Activated naive CD8-positive, alpha-beta T cell treated with anti-CD3 and anti-CD28 coated beads, Interleukin-2, amount 10 ng/mL, durations not matched to agents 7 days and 5 days (primary cell): ENCODE measurements at places on chromosomes 16 and 17.

DNA sequence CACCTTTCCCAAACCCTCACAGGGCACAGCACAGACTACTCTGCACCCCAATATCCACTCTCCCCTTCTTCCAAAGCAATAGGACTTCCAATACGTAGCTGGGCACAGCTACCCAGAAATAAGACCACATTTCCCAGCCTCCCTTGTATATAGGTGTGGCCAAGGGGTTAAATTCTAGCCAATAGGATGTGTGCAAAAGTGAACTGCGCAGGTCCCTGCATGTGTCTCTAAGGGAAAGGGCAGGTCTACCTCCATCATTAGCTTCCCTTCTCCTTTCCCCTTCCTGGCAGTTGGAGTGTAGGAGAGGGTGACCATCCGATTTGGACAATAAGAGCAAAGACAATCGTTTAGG lies 25.5 kb upstream of the SNN start:
- H3K4me1 ChIP-seq = peaks cover 7% of the 10 kb centered on the region
- H3K27me3 ChIP-seq = peaks cover 7% of the 10 kb centered on the region
- no peak for DNase-seq
- no peak overlapping the region for H3K4me3 ChIP-seq
- no peak overlapping the region for H3K27ac ChIP-seq

- H3K36me3 ChIP-seq = peaks cover 5% of the 10 kb centered on the region
- peak within 1 kb of the TSS; percentile 100 for H3K4me3 ChIP-seq
- peak within 1 kb of the TSS; percentile 97 for H3K27ac ChIP-seq
Measured at GRCh38 chr17:28842282-28843012, at the start of gene FAM222B. Gene FAM222B, minus strand, starts transcription at chr17:28842790. Its CDS starts 76,123 bp downstream, at chr17:28766667.

GRCh38 chr16:72166954-72167561 lies 4.9 kb downstream of the PMFBP1 start:
- H3K27me3 ChIP-seq = no peaks in the 10 kb centered on the region
- H3K4me1 ChIP-seq = no peaks in the 10 kb centered on the region
- no peak overlapping the region for H3K27ac ChIP-seq
- no peak for DNase-seq

- peaks cover 3% of the 10 kb centered on the region for H3K4me1 ChIP-seq
- H3K36me3 ChIP-seq = peaks cover 26% of the 10 kb centered on the region
- H3K27ac ChIP-seq = no peak overlapping the region
- no peak overlapping the region for H3K4me3 ChIP-seq
- no peak for DNase-seq
- H3K27me3 ChIP-seq = no peaks in the 10 kb centered on the region
Measured at GRCh38 chr17:41987642-41988041, 21.0 kb downstream of the CNP start.

- peaks cover 61% of the 10 kb centered on the region for H3K4me1 ChIP-seq
- no peaks in the 10 kb centered on the region for H3K36me3 ChIP-seq
- no peak overlapping the region for H3K27ac ChIP-seq
- H3K27me3 ChIP-seq = no peaks in the 10 kb centered on the region
- no peak overlapping the region for H3K4me3 ChIP-seq
Measured at GRCh38 chr16:82657239-82657638, 30.5 kb downstream of the CDH13 start.

DNA sequence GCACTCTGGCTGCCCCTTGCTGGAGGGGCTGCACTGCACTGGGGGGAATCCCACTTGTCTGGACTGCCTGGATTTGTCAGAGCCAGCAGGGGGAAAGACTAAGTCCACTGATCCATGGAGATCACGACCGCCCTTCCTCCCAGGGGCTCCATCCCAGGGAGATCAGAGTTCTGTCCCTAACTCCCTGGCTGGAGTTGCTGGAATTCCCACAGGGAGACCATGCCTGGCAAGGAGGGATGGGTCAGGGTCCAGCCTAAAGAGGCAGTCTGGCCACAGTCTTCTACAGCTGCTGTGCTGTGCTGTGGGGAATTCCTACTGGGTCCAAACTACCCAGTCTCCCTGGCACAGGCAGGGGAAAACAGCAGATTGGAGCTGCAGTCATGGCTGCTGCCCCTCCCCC lies 311.9 kb downstream of the ZFHX3 start:
- H3K4me1 ChIP-seq = no peaks in the 10 kb centered on the region
- no peak overlapping the region for H3K4me3 ChIP-seq
- DNase-seq = no peak
- H3K27ac ChIP-seq = no peak overlapping the region

DNA sequence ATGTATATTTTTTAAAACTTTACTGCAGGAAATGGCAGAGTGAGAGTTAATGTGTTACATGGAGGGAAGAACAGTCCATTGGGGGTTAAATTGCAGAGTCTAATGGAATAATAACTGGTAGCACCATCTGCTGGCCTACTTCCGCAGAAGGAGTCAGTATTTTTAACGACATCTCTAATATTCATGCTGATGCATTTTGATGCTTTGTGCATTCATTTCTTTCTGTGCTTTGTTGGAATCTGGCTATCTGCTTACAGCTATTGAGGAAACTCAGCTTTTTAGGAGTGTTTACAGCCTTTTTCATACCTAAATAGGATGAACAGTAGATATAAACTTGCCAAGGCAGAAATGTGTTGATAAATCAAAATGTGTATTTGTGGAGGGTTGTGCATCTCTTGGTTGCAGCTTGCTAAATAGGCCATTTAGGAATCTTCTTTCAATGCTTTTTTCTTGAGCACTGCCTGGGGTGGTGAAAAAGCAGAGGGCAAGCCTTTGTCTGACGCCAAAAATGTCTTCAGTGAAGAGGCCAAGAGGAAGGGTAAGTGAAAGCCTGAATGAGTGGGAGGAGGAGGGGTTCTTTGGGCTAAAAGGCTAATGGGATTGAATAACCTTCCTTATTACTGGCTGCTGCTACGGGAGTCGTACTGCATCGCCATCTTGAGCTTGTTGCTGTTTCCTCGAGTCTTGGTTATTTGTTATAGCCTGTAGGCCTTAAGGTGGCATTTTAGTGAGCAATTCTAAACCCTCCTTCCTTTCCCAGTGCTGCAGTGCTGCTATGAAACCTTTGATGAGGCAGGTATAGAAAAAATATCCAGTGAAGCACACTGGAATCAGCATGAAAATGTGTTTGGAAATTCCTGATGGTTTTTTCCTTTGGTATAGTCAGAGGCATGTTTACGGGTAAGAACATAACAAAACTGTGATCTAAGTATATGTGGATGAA lies 153.3 kb downstream of the CHD9 start:
- H3K4me1 ChIP-seq = peaks cover 11% of the 10 kb centered on the region
- DNase-seq = no peak
- H3K27ac ChIP-seq = peak overlapping the region; percentile 83
- peaks cover 8% of the 10 kb centered on the region for H3K36me3 ChIP-seq
- H3K4me3 ChIP-seq = peak overlapping the region; percentile 75
- H3K27me3 ChIP-seq = no peaks in the 10 kb centered on the region

GRCh38 chr16:11296706-11297491 lies 15.8 kb upstream of the PRM1 start:
- DNase-seq = no peak
- peak overlapping the region; percentile 91 for H3K27ac ChIP-seq
- H3K4me1 ChIP-seq = peaks cover 51% of the 10 kb centered on the region
- peak overlapping the region; percentile 77 for H3K4me3 ChIP-seq
- peaks cover 4% of the 10 kb centered on the region for H3K27me3 ChIP-seq

DNA sequence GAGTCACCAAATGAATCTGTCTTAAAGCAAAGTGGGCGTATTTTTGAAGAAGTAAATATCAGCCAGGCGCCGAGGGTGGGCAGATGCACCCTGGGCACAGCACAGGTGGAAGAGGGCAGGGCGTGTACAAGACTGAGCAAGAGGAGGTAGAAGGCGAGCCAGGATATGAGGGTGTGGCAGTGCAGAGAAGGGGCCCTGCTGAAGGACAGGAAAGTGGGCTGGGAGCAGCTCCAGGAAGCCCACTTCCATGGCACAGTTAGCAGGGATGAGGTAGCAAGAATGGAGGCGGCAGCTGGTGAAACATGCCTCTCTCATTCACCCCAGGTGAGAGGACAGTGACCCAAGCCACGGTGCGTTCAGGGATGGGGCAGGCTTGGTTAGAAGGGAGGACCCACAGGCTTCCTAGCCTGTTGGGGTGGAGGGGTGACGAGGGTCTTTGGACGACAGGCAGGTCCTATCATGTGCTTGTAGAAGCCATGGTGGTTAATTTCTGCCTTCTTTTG lies 149.3 kb downstream of the CLEC16A start:
- no peak for DNase-seq
- peak overlapping the region; percentile 94 for H3K27ac ChIP-seq
- H3K27me3 ChIP-seq = no peaks in the 10 kb centered on the region
- H3K36me3 ChIP-seq = peaks cover 20% of the 10 kb centered on the region

DNA sequence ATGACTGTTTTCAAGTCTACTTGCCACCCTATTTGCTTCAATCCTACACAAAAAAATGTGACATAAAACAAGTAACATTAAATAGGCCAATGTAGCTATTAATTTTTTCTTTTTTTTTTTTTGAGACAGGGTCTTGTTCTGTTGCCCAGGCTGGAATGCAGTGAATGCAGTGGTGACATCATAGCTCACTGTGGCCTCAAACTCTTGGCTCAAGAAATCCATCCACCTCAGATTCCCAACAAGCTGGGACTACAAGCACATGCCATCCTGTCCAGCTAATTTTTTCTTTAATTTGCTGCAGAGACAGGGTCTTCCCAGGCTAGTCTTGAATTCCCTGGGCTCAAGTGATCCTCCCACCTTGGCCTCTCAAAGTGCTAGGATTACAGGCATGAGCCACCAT lies 29.4 kb downstream of the ANKFY1 start:
- H3K27ac ChIP-seq = no peak overlapping the region
- H3K27me3 ChIP-seq = no peaks in the 10 kb centered on the region
- peaks cover 19% of the 10 kb centered on the region for H3K4me1 ChIP-seq

GRCh38 chr16:90022209-90023077 lies 3.2 kb upstream of the DBNDD1 start:
- H3K36me3 ChIP-seq = peaks cover 2% of the 10 kb centered on the region
- DNase-seq = peak; percentile 90
- peak overlapping the region; percentile 79 for H3K4me3 ChIP-seq
- H3K4me1 ChIP-seq = peaks cover 19% of the 10 kb centered on the region
- peaks cover 24% of the 10 kb centered on the region for H3K27me3 ChIP-seq
- no peak overlapping the region for H3K27ac ChIP-seq
